ENCODE measurements at places on chromosomes 7 and 10.

- no peak for DNase-seq
Measured at GRCh38 chr10:85979598-85979997, 387.0 kb downstream of the GRID1 start.

DNA sequence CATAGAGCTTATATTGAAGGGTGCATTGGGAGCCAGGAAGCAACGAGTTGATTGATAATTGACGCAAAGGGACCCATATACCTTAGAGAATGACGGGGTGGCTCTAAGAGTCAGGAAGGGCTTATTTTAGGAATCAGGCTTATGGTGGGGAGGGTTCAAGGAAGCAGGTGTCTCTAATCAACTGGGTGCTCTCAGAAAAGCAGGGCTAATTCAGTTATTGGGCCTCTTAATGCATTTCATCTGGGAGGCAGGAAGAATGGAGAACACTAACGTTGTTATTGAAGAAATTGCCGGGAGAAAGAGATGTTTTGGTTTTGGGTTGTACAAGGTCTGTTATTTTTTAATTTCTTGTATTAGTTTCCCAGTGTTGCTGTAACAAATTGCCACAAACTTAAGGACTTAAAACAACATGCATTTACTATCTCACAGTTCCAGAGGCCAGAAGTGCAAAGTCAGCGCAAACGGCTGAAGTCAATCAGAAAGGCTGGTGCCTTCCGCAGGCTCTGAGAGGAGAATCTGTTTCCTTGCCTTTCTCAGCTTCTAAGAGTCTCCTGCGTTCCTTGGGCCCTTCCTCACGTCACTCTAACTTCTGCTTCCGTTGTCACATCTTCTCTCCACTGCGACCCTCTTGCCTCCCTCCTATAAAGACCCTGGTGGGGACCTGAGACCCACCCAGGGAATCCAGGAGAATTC lies 328.4 kb upstream of the C7orf33 start:
- DNase-seq = no peak

- peak; percentile 68 for DNase-seq
Measured at GRCh38 chr7:47818796-47819606, 129.3 kb downstream of the PKD1L1 start.

GRCh38 chr10:4306871-4307270 lies 519.1 kb upstream of the AKR1E2 start:
- DNase-seq = no peak

GRCh38 chr7:136389933-136390332 lies 412.8 kb upstream of the MTPN start:
- no peak for DNase-seq

DNA sequence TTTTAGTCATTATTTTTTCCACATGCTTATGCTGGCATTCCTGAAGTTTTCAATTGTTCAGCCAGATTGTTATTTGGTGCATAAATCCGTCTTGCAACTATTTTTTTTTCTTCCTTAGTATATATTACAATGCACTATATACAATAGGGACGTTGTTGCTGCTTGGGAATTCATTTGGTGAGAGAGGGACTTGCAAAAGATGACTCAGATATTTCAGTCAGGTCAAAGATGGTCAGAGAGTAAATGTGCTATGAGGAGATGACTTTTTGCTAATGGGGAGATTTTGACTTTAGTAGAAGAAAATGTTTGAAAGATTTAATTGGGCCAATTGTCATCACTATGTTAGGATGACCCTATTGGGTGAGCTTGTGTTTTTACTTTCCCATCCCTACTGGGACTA lies 348.4 kb upstream of the MTPN start:
- no peak for DNase-seq

DNA sequence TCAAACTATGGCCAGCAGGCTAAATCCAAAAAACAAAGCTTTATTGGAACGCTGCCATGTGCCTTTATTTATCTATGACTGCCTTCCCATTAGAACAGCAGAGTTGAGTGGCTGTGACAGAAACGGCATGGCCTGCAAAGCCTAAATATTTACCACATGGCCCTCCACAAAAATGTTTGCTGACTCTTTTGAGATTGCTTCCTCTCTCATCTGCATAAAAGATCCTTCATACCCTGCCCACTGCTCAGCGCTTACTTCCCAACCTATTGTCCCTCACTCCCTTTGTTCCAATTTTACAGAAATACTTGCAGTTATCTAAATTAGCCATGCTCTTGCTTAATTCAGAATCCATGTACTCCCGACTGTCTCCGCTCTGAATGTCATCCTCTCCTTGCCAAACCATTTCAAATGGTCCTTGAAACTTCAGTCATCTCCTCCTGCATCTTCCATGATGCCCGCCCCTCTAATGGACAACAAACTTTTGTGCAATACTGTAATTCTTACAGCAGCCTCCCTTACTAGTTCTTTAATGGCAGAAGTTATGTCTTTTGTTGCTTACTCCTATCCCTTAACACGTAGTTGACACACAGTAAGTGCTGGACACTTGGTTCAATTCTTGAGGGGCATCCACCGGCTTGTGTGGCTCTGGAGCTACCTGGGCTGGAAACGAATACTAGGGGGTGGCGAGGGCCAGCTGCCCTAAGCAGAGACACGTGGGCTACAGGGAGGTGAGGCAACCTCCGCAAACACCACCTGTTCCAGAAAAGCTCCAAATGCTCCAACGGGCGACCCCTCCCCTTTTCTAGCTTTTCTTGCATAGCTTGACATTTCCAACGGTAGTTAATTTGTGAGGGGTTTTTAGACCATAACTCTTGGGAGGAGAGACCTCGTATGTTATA lies 832 bp downstream of the XRCC2 start:
- DNase-seq = peak; percentile 53

DNA sequence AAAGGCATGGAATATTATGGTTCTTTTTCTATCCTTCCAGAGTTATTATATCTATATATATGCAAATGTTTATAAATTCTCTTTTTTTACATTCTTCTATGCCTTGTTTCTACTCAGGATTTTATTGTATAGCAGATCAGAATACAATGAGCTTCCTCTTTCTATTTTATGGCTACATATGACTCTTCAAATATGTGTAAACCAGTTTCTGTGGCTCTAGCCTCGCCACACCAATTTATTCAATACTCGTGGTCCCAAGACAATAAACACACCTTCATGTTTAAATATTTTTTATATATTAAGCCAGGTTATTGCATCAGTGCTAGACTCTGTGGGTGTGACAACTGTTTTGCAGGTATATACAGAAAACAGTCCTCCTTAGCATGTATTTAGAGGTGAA lies 237.5 kb upstream of the MKLN1 start:
- DNase-seq = no peak

DNA sequence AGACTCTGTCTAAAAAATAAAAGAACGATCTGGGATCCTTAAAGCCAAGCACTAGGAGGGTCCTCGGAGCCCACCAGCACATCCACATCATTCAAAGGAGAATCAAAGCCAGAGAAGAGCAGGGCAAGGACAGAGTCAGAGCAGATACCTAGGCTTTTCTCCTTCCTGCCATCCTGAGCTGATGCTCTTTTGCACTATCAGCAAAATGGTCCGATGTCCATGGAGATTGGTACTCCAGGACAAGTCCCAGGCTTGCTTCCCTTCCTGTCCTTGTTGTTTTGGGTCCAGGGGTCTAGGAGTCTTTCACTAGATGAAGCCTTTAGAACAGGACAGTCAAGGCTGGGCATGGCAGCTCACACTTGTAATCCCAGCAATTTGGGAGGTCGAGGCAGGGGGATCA lies 58.0 kb upstream of the ELN start:
- DNase-seq = no peak

DNA sequence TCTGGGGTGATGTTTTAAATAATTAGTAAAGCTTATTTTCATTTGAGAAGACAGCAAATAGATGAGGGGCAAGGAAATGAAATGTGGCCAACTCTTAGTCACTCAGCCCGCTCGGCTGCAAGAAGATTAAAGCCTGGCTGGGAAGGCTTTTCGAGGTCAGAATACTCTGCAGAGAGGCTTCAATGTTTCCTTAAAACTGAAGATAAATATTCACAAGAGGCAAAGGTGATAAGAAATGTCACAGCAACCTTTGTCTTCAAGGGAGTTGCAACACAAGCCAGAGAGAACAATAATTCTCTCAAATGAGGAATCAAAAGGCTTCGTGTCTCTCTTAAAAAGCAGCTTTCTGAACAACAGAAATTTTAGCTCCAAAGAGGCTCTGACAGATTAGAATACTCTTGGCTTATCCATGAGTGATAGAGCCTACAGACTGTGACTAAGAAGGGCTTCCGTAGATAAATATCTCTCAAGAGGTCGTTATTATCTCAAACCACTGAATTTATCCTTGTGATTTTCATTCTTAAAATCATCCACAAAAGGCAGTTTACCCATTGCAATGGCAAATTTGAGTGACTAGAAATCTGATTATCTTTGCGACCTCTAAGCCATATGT lies 92.5 kb downstream of the KLF6 start:
- no peak for DNase-seq

DNA sequence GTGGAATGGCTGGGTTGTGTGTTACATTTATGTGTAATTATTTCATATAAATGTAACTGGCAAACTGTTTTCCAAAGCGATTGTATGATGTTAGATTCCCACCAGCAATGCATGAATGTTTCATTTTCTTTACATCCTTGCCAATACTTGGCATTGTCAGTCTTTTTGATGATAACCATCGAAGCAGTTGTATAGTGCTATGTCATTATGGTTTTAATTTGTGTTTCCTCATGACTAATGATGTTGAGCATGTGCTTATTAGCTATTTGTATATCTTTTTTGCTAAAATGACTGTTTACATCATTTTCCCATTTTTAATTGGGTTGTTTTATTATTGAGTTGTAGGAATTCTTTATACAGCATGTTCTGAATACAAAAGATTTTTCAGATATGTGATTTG lies 22.3 kb downstream of the AHCYL2 start:
- no peak for DNase-seq

- DNase-seq = no peak
Measured at GRCh38 chr10:30993155-30993554, 38.5 kb downstream of the ZNF438 start.

DNA sequence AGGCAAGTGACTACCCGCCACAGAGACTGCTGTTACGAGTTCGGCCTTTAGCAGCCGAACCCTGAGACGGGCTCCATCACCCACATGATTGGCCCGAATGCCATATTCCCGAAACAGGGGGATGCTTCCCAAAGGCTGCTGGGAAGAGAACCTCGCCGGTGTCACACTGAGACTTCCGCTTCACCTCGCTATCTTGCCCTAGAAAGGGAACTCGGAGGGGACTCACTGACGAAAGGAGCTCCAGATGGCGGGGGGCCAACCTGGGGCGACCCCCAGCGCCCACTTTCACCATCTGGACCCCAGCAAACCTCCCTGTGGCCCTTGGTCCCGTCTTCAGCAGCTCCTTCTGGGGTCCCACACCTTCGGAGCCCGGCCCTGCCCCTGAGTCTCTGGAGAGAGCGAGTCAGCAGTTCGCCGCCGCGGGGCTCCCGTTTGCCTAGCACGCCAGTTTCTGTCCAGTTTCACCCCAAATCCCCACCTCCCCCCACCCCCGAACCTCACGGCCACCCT lies 529 bp downstream of the HPS1 start:
- DNase-seq = peak; percentile 68

DNA sequence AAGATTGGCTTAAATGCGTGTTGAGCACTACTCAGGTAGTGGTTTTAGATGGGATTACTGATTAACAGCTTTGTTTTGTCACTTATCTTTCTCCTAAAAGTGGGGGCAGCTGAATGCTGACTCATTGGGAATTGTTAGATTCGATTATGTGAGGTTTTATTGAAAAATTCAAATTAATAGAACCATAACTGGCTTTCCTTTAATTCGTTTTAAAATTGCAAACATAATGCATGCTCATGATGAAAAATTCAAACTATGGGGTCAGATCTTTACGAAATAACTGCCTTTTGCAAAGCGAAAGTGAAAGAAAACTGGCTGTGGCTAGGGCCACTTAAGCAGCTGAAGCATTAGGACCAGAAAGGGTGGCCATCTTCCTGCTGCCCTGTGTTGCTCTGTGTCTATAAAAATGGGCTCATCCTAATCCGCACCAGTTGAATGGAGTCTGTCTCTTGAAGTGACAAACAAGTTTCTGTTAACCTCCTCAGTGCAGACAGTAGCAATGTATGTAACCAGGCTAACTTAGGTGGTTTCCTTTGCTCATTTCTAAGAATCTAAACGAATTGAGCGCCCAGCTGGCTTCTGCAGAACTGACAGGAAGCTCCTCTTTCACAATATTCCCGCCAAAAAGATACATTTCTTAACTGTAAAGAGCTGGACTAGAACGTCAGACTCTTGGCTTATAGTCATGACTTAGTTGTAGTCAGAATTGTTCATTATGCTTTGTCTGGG lies 27.8 kb downstream of the DENND10 start:
- DNase-seq = peak; percentile 98

DNA sequence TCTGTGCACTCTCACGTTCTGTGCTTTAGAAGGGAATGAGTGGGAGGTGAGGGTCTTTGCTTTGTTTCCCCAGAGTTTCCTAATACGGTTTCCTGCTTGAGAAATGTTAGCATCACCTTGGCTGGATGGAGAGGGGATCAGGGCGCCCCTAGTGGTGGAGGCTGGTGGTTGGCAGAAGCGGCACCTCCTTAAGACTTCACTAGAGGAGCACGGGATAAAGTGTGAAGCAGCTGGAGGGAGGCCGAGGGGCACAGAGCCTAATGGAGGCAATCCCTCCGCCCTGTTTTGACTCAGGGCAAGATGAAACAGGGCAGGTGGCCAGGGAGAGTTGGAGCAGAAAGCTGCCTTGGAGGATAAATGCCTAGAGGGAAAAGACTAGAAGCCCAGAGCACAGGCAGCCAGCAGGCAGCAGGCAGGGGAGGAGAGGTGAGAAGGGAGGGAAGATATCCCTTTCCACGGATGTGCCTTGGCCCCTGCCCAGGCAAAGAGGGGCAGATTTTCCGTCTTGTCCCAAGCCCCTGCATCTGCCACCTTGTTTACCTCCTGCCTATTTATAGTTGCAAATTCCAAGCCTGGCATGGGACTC lies 56.0 kb upstream of the BTRC start:
- peak; percentile 88 for DNase-seq

- DNase-seq = no peak
Measured at GRCh38 chr7:83476511-83477050, 172.4 kb downstream of the SEMA3E start.

- no peak for DNase-seq
Measured at GRCh38 chr7:106326594-106327537, 42.1 kb upstream of the NAMPT start.

DNA sequence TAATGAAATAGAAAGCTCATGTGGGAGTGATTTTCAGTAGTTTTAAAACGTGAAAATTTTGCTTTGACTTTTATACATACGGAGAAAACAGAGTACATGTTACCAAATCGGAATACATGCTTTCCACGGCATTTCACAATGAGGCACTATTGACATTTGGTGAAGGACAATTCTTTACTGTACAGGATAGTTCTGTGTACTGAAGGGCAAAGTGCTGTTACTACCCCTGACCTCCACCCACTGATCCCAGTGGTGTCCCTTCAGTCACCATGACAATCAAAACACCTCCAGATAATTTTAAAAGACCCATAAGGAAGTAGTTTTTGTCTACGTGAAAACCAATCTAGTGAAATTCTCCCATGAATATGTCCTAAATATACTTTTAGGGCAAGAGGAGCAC lies 33.1 kb upstream of the ANK3 start:
- DNase-seq = no peak

GRCh38 chr7:34438436-34438835 lies 219.6 kb upstream of the NPSR1 start:
- DNase-seq = no peak

Data from Kasumi-1 (cell line).